H54 (cell line): ENCODE measurements at places on chromosomes 3 and 15.

DNA sequence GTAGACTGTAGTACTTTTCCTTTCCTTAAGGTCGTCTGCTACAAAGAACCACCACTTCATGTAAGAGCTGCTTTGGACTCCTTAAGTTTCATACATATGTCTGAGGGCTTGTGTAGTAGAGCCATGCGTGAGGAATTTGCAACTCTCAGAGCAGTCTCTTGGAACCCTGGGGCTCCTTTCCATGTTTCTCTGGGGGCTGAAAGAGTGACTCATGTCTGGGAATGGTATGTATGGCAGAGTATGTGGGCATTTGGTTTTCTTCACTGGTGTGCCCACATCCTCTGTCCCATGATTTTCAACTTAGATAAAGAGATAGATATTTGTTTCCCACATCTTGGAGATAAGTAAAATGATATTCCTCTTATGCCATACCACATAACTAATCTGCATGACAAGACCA is 20.6 kb upstream of the RBM5 start:
- DNase-seq: no peak

GRCh38 chr3:137835096-137835495 is 71.0 kb downstream of the SOX14 start:
- no peak for DNase-seq

DNA sequence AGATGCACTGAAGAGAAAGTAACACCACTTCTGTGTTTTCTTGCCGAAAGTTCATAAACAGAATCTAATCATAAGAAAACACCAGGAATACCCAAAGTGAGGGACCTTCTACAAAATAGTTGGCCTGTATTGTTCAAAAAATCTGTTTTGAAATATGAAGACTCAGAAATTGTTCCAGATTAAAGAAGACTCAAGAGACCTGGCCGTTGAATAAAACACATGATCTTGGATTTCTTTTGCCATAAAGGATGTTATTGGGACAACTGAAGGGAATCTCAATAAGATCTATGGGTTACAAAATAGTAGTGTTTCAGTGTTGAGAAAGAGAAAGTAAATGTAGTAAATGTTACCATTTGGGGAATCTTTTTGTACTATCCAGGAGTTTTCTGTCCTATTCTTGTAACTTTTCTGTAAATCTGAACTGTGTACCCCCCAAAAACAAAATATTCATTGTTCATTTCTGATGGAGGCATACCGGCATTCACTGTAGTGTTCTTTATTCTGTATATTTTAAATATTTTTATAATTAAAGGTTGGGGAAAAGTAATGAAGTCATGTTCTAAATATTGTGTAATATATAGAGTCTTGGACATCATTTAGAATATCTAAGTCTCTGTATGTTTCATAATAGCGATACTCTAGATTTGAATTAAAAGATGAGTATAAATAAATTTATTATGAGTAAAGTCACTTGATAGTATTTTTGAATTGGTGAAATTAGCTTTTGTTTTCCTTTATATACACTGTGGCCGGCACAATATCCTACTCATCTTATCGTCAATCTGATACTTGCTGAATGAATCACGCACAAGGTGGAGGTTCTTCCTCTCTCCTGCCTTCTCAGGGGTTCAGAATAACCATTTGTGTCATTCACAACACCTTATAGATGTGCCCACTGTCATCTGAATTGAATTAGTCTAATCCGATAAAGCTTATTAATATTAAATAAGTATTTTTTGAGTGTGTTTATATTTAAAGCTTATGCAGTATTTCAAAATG is 66.7 kb downstream of the TRAK1 start:
- no peak for DNase-seq

DNA sequence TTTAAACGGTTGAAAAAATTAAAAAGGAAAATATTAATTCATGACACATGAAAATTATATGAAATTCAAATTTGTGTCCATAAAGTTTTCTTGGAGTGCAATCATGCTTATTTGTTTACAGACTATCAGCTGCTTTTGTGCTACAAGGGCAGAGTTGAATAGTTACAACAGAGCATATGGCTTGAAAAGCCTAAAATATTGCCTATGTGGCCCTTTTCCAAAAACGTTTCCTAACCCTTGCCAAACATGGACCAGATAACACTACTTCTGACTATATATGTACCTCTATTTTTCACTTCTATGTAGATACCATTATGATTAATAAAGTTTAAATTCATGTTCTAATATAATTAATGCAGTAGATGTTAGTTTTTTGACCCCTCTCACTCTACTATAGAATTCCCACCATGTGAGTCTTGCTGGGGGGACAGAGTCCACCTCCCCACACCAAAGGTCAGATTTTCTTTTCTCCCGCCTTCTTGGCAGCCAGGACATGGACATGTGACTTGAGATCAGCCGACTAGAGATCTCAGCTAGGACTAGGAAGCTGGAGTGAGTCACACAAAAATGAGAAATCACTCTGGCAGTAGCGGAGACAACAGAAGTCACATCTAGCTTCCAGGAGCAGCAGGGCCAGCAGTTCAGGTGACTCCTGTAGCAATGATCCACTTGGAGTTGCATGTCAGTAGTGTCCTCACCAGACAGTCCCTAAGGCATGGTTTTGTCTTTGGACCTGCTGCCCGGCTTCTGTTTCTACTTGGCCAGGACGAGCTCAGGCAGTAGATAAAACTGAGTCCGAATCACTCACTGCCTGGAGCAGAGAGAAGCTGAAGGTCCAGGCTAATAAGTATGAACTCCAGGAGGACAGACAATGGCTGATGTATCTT is 22.4 kb downstream of the CIAO2A start:
- peak; percentile 54 for DNase-seq

GRCh38 chr15:81596159-81596865 is 222.3 kb upstream of the TMC3 start:
- DNase-seq: no peak

DNA sequence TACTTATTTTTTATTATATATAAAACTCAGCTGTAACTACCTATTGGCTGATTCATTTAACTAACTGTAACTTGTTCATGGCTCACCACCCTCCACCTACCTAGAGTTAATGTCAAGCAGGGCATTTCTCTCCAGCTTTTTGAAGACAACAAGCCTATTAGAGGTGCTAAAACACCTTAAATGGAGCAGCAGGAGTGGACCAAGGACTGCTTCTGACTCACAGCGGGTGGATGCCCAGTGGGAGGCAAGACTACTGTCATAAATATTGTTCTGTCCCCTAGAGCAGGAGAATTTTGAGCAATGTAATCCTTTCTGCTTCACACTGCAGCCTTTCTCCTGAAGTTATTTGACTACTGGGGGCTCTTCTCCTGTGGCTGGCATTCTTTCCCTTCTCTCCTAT is 146.9 kb downstream of the CLSTN2 start:
- DNase-seq: no peak

DNA sequence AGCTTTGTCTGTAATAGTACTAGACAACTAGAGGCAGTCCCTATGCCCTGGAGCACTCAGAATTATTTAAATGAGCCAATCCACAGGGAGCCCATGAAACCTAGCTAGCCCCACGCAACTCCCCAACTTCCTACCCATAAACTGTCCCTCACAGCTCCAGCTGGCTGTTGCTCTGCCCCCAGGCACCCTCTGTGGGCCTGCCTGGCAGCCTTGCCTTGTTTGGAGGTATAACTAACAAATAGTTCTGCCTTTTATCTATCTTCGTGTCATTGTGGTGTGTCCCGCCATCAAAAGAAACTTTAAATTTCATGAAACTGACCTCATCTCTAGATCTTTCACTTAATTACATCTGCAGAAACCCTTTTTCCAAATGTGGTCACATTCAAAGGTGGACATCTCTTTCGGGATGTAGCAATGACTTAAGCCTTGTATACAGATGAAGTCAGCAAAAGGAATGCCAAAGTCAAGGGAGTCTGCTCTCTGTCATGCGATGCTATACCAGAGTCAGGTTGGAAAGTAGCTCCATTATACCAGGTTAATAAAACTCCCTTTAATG is 1.8 kb upstream of the RTP3 start:
- no peak for DNase-seq

DNA sequence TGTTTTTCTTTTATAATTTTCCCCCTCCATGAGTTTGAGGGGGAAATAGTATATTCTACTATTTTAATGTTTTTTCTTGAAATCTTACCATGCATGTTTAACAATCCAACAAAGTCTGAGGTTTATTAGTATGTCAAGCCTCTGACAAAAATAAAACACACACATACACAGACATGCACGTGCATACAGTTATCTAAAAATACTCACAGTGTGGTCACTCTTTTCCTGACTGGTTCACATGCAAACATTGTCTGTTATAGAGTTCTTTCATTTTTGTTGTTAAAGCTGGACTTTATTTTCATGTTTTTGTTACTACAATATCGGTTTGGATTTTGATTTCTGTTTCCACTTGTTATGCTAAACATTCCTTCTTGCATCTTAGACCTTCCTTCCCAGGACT is 236.6 kb downstream of the MFSD1 start:
- DNase-seq: no peak

- no peak for DNase-seq
Observed at GRCh38 chr3:55482496-55483195, 4.5 kb downstream of the WNT5A start.

DNA sequence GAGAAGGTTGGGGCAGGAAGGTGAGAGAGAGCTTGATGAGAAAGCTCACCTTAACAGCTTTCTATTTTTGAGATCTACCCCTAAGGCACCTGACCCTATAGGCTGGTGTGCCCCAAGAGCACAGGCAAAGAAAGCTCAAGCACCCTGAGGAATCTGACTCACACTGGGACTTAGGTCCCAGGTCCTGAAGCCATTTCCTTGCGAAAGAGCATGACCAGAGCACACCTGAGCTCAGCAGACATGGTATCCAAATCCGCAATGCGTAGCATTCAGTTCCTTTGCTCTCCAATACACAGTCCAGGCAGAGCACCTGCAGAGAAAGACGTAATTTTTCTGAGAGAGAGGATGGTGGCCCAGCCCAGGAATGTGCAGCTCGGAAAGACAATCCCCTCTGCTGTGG is 112.1 kb upstream of the LPP start:
- DNase-seq: no peak

DNA sequence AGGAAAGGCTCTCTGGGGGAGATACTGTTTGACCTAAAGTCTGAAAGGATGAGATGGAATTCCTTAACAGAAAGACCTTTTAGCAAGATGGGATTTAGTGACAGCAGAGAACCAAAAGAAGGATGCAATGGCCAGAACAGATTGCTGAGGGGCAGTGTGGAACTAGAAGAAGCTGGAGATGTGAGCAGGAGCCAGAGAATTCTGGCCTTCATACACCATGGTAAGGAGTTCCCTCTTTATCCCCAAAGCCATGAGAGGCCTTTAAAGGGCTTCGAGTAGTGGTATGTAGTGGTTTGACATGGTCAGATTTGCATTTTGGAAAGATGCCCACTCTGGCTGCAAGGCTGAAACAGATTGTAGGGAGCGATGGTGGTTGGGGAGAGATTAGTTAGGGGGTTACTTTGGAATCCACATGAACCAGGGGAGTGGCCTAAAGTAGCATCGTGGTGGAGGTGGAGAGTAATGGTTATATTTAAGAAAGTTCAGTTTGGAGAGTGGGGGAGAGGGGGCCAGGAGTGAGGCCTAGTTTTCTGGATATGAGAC is 34.0 kb upstream of the NPHP3 start:
- DNase-seq: no peak

GRCh38 chr3:24548278-24548677 is 53.6 kb upstream of the THRB start:
- DNase-seq: no peak

- no peak for DNase-seq
Observed at GRCh38 chr15:66734961-66735908, 33.2 kb downstream of the SMAD6 start.

- no peak for DNase-seq
Observed at GRCh38 chr15:80673561-80674244, 21.4 kb upstream of the ABHD17C start.

DNA sequence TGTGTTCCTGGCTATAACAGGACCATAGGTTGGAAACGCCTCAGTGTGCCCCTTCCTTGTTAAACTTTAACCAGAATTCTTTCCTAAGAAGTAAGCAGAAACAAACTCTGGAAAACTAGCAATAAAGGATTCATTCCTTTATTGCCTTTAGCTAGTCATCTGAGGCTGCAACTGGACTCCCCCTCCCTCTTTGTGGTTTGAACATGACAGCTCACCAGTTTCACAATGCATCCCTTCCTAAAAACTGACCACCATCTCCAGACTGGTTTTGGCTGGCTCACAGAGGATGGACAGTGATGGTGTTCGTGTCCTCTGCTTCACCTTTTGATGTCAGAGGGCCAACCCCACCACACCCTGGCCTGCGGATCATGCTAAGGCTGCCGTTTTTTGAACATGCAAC is 27.9 kb upstream of the TGFBR2 start:
- DNase-seq: no peak

DNA sequence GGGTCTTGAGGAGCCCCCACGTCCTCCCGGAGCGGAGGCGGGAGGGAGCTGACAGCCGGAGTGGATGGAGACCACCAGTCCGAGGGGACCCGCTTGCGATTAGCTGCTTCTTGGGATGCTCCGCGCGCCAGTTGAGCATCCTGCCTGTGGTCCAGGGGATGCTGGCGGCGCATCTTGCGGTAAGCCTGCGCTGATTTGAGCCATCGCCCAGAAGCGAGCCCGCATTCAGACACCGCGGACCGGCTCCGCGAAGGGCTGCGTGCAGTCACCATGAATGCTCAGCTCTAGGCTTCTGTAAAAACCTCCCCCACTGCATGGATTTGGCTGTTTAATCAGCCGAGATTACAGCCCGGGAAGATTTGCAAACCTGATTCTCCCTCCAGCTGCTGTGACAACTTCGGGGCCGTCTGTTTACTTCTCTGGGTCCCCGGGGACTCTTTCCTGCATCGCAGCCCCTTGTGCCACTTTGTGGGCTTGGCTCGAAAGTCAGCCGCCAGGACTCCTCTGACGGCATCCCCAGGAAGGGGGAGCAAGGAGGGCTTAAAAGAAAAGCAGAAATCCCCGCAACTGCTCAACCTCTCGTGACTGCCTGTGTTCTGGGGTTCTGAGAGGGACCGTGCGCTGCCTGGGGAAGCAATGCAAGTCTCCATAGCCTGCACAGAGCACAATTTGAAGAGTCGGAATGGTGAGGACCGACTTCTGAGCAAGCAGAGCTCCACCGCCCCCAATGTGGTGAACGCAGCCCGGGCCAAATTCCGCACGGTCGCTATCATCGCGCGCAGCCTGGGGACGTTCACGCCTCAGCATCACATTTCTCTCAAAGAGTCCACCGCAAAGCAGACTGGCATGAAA is 171.1 kb downstream of the KCNAB1 start:
- DNase-seq: no peak

DNA sequence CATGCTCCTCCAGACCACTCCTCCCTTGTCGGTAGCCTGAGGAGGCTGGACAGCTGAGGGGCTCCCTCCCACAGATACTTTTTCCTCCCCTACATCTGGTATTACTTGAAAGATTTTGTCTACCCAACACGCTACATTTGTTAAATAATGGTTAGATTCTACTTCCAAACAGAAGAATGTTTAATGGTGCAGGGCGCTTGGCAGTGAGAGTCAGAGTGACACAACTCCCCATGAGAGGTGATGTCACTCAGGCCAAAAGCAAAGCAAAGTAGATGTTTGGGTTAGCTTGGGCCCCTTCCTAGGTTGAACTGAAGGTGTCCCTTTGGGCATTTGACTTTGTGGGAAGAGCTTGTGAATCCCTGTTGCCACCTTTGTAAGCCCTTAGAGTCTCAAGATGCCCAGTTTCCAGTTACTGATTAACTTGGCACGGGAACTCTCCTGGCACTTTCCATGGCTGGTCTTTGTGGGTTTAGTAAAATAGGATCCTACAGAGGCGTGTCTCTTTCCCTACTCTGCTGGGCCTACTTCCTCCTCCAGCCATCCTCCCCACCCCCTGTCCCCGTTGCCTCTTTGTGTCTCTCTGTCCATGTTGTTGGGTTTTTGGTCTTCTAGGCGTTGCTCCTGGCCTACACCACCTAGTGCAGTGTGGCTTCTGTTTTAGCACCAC is 5.6 kb downstream of the LIMD1 start:
- no peak for DNase-seq
